Karpas-422 (cell line): ENCODE measurements at places on chromosomes 5 and 9.

GRCh38 chr9:134533850-134534588 is 107.6 kb upstream of the COL5A1 start:
- DNase-seq = no peak

- peak; percentile 94 for DNase-seq
Observed at GRCh38 chr5:112848116-112848811, 12.8 kb upstream of the SRP19 start.

- no peak for DNase-seq
Observed at GRCh38 chr9:72526901-72527800, 5.7 kb downstream of the TMC1 start.

DNA sequence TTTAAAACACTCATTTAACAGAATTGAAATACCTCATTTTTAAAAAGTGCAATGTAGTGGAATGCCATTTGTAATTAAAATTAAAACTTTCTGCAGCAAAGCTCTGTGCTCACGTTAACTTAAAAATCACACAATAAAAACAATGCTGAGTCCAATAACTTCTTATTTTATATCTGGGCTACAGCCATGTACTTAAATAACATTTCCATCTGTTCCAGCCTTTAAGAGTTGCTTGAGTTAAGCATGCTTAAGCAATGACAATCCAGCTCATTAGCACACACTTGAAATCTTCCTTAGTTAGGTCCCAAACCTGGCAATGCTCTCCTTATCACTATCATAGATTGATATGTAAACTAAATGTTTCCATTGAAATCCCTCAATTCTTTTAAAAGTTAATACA is 132.3 kb upstream of the CDH12 start:
- no peak for DNase-seq
